ENCODE measurements at places on chromosomes 7 and 10.

DNA sequence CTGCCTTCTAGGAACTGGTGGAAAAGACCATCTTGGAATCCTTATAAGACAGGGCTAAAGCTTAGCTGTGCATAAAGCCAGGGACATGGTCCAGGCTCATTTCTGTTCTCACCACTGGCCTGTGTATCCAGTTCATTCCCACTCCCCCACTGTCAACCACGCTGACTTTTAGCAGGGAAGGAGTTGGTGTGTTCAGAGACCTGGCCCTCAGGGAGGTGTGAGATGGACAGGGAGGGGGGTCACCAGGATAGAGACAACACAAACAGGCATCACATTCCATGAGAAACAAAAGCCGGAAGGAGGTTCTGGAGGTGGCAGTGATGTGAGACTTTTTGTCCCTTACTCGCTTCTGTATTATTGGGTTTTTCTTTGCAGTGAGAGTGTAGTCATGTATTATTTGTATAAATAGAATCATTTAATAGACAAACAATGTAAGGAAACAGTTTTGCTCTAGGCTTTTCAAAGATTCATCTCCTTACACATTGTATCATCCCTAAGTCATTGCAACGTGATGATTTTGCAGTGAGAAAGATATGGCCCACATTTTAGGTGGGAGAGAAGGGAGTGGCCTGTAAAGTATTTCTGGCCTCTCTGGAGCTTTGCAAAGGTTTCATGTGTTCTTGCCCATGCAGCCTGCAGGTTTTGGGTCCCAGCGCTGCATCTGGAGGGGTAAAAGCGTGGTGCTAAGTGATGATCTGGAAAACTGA is 52.0 kb downstream of the EEPD1 start:
- no peak for DNase-seq

DNA sequence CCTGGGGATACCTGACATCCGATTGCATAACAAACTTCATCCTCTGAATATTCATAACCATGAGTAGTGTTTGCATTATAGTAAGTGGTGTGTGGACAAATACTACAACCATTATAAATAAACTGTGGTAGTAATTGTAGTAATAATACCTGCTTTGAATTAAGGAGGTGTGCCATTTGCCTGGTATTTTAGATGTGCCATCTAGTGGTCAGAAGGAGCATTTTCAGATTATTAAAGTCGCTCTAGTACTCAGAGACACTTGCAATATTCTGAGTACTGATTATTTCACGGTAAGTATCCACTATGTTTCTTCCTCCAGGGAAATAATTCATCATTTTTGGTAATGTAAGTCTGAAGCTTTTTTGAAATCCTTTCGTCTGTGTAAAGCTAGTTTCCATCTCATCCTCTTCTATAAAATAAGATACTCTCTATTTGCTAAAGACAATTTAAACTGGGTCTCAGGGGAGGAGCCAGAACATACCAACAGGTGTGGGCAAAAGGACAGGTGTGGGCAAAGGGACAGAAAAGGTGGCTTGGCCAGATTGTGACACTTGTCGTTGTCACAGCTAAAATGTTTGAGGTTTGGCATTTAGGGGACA is 115.3 kb upstream of the WDR11 start:
- no peak for DNase-seq

GRCh38 chr7:91086200-91086599 is 178.0 kb upstream of the FZD1 start:
- no peak for DNase-seq

GRCh38 chr10:86944031-86944419 is 13.4 kb downstream of the MMRN2 start:
- no peak for DNase-seq

- no peak for DNase-seq
These were observed 80.1 kb downstream of the OSBPL3 start for GRCh38 chr7:24899905-24900304.

- DNase-seq = no peak
These were observed 104.6 kb downstream of the INPP5A start for GRCh38 chr10:132641966-132642731.

DNA sequence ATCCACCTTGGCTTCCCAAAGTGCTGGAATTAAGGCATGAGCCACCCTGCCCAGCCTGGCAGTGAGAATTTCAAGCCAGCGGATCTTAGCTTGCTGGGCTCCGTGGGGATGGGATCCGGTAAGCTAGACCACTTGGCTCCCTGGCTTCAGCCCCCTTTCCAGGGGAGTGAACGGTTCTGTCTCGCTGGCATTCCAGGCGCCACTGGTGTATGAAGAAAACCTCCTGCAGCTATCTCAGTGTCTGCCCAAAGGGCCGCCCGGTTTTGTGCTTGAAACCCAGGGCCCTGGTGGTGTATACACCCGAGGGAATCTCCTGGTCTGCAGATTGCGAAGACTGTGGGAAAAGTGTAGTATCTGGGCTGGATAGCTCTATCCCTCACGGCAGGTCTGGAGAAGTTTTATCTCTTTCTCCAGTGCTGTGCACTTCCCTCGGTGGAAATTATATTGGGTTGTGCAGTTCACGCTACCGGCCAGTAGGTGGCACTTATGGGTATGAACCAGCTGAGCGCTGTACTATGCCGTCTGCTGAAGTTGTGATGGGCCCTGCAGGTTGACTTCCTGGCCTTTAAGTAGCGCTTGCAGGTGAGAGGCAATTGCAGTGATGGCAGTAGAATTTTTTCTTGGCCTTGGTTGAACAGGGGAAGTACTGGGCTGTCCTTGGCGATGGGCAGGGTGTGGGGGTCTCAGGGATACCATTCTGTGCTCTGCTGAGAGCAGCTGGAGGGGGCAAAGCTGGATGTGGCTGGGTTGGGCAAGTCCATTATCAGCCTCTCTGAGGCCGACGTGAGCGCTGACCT is 138.0 kb upstream of the MTPN start:
- DNase-seq = peak; percentile 44

DNA sequence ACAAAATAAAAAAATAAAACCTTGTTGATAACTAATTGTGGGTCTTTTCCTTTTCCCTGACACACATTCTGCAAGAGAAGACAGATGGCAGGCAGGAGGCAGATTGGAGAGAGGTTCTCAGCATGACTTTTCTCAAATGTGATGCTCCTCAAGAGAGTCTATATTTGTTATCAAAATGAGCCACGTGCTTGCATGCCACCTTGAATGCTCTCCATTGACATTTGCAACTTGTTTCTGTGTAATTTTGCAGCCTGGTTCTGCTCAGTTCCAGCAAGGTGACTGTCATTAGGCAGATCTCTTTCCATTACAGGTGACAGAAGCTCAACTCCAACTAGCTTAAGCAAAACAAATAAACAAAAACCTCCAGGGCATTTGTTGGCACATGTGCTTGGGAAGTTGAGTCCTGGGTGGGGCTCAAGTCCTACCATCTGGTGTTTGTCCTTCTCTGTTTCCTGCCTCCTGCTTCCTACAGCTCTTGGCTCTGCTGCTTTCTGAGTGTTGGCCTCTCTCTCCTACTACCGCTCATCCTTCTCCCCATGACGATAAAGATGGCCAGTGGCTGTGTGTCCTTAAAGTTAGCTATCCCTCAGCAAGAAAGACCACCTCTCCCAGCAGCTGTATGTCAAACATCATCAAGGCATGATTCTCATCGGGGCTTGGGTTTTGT is 56.7 kb downstream of the GRK5 start:
- DNase-seq = no peak

DNA sequence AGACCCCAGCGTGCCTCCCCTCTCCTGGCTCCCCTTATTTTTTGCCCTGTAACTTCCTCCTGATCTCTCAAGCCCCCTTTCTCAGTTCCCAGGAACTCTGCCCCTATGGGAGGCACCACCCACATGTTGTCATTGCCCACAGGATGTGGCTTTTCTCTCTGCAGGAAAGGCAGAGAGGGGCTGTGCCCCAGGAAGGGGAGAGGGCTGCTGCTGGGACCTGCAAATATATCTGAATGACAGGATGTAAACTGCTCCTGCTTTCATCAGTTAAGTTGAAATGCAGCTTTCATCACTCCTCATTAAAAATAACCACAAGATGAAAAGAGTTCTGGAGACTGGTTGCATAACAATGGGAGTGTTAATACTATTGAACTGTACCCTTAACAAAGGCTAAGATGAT is 103.3 kb downstream of the CLEC2L start:
- DNase-seq = no peak

DNA sequence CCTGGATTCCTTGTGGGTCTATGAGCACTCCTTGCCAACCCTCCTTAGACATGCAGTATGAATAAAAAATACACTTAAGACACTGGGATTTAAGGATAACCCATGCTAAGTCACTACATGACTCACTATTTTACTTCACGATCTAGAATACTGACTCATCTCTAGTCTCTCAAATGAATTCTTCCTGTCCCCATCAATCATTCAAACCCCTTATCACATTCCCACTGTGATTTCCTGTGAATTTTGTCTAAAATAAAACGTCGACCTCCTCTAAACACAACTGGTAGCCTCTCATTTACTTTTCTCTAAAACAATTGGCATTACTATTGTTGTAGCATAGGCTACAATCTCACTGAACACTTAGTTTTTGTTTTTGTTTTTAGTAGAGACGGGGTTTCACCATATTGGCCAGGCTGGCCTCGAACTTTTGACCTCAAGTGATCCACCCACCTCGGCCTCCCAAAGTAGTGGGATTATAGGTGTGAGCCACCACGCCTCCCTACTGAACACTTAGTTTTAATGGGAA is 3.9 kb upstream of the IQUB start:
- DNase-seq = no peak

GRCh38 chr10:17854044-17854652 is 45.0 kb downstream of the MRC1 start:
- DNase-seq = no peak

DNA sequence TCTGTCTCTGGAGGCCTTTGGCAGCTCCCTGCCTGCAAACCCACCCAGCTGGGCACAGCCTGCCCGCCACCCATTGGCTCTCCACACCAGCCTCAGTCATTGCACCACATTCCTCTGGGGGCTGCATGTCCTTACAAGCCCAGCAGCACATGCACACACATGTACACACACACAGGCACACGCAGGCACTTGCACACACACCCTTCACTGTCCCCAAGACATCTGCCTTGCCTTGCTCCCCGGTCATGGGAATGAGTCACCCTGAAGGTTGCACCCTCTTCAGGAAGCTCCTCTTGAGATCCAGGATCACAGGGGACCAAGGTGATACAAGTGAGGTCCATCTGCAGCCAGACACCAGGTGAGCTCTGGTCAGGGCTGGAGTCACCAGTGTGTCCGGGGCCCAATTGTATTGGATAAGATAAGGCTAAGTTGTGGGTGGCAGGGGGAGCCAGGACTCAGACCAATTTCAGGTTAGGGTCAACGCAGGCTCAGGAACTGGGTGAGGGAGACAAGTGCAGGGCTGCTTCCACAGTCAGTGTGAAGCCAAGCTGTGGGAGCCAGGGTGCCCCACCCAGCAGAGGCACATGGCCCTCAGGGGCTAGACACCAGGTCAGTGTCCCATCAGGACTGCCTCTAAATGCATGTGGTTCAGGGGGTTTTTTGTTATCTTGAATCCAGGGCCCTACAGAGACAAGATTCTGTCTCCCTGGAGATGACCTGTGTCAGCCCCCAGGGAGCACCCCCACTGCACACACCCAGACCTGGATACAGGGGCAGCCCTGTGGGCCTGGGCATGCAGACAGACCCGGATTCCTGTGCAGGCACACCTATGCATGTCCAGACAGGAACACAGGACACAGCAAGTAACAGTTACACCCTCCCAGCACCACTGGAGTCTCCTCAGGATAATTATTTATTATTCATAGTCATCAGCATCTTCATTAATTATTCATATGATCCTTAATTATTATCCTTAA is 33.8 kb downstream of the KCNH2 start:
- no peak for DNase-seq

GRCh38 chr7:101154693-101155102 is 422 bp downstream of the AP1S1 start:
- DNase-seq = no peak

- no peak for DNase-seq
These were observed 324.1 kb downstream of the THSD7A start for GRCh38 chr7:11507929-11508328.

DNA sequence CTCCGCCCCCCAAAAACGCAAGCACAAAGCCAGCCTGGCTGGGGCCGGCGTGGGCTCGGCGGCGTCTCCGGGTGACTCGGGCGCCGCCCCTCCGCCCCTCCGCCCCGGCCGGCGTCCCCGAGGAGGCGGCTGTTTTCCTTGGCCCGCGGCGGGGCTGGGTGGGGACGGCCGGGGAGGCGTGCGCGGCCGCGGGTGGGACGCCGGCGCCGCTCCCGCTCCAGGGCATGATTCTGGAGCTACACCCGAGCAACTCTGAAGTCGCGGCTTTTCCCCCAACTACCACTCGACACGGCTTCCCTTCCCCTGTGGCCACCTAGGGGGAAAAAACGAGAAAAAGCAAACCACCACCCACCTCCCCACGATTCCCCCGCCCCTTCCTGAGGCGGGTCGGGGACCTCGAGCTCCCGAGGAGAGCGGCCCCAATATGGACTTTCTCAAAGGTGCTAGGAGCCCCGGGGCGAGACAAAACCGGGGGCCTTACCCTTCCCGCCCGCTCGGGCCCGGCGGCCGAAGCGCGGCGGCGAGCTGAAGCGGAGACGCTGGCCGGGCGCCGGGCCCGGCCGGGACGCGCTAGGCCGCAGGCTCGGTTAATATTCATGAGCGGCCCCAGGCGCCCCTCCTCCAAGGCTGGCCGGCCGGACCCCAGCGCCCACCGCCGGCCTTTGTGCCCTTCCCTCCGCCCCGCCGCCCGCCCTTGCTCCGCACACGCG is 856 bp downstream of the ARHGAP21 start:
- peak; percentile 16 for DNase-seq

DNA sequence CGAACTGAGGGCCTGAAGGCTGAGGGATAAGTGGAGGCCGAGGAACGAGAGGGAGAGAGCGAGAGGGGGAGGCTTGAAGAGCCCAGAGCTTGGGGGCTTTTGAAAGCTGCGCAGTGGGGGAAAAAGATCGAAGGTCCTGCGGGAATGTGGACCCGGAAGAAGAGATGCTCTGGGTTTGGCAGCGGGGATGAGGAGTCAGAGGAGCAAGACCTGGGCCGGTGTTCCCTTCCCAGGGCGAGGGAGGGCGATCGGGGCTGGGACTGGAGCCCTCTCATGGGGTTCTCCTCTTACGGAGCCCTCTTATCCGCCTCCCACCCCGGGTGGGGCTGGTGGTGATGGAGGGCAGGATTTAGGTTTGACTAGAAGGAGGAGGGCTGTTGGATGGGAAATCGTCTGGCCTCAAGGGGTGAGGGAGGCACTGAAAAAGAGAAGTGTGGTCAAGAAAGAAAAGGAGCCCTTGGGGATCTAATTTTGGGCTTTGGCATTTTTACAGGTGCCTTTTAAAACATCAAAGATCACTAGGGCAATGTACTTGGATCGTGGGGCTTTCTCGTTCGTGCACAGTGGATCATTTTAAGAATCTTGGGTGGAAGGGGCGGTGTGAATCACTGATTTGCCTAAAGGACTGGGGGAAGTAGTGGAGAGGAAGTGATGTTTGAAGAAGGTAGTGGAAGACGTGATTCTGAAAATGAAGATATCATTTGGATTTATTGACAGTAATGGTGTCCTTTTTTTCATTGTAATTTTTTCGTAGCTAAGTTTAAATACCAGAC is 637 bp downstream of the SAMD8 start:
- peak; percentile 47 for DNase-seq

DNA sequence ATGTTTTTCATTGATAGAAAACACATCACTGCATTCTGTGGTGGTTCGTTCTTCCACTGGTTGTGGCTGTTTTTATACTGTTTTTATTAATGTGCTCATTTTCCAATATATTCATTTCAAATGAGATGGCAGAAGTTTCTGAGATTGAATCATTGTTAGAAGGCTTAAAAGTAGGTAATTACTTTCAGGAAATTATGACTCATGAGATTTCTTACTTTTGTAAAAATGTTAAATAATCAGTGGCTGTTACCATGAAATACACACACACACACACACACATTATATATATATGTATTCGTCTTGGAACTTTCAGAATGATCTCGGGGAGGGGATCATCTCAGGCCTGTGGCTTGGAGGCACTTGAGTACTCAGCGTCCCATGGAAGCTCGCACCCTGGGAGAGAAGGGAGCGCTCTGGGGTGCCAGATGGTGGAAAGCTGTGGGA is 66.1 kb downstream of the ZMYND11 start:
- DNase-seq = no peak
